Spleen (tissue), 13 donors: ENCODE measurements at places on chromosomes 7 and 10.

DNA sequence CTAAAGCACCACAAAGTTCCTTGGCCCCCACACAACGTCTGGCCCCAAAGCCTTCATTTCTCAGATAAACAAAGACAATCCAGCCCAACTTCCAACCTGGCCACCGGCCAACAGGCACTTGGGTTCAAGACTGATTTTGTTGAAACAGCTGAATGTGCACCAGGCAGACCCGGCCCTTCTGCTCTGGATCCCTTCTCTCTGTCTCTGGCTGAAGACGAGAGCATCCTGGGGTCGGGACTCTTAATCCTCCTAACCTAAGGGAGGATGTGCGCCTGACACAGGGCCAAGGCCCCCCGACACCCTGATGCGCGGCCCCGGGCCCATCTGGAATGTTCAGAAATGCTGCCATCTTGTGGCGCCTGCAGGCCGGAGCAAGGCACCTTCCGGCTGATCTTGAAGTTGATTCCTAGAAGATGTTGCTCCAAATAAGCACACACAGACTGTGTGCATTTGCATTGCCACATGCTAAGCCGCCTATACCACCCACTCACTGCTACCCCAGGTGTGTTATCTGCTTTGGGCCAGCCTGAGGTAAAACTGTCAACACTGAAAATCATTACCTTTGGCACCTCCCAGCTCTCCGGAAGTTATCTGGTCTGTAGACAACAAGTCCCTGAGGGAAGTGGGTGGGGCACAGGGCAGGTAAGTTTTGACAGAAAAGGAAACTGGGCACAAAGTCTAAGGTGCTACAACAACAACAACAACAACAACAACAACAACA, 98.4 kb upstream of the HABP2 start:
- H3K4me1 ChIP-seq = no peaks in the 10 kb centered on the region
- no peak overlapping the region for H3K27ac ChIP-seq
- no peak overlapping the region for H3K4me3 ChIP-seq
- H3K36me3 ChIP-seq = no peaks in the 10 kb centered on the region

GRCh38 chr7:91041901-91042484, 222.2 kb upstream of the FZD1 start:
- no peaks in the 10 kb centered on the region for H3K4me1 ChIP-seq
- H3K4me3 ChIP-seq = no peak overlapping the region
- H3K27ac ChIP-seq = no peak overlapping the region
- H3K27me3 ChIP-seq = no peaks in the 10 kb centered on the region

DNA sequence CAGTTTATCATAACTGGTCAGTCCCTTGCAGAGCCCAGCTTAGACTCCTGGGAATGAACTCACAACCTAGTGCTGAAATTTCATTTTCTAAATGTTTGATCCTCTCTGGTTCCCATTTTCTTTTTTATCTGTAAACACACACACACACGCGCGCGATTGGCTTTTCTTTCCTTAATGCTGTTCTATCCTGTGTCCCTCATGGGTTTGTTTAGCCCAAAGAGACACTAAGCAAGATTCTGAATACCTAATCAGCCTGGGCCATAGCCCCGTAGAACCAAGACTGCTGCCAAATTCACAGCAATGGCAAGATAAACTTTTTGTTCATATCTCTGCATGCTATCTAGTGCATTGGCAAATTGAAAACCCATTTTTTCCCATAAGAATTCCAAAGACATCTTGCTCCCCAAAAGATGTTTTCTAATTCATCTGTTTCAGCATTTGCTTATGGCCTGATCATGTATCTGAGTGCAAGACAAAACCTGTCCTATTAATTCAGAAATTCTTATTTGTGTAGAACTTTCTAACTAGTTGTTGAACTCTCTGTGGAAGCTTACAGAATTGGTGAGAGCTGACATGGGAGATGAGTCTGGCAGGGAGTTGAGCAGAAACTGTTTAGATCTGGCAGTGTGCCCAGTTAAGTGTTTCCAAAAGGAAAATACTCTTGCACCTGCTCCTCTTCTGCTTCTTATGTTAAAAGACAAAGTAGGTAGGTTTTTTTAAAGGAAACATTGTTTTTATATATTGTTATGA, 1.8 kb upstream of the IFIT1 start:
- no peaks in the 10 kb centered on the region for H3K36me3 ChIP-seq
- no peak overlapping the region for H3K4me3 ChIP-seq
- H3K27me3 ChIP-seq = no peaks in the 10 kb centered on the region
- H3K27ac ChIP-seq = peak overlapping the region; percentile 88
- DNase-seq = no peak

- no peak overlapping the region for H3K27ac ChIP-seq
Measured at GRCh38 chr10:19853831-19854230, 37.6 kb downstream of the PLXDC2 start.

GRCh38 chr7:22417349-22417748, 60.4 kb upstream of the RAPGEF5 start:
- H3K27ac ChIP-seq = peak overlapping the region; percentile 32
- H3K4me1 ChIP-seq = no peaks in the 10 kb centered on the region
- H3K27me3 ChIP-seq = no peaks in the 10 kb centered on the region

GRCh38 chr10:78589687-78590086, 479.1 kb upstream of the ZMIZ1 start:
- H3K27ac ChIP-seq = no peak overlapping the region
- no peak overlapping the region for H3K4me3 ChIP-seq
- no peaks in the 10 kb centered on the region for H3K27me3 ChIP-seq
- no peaks in the 10 kb centered on the region for H3K36me3 ChIP-seq
- no peaks in the 10 kb centered on the region for H3K4me1 ChIP-seq

DNA sequence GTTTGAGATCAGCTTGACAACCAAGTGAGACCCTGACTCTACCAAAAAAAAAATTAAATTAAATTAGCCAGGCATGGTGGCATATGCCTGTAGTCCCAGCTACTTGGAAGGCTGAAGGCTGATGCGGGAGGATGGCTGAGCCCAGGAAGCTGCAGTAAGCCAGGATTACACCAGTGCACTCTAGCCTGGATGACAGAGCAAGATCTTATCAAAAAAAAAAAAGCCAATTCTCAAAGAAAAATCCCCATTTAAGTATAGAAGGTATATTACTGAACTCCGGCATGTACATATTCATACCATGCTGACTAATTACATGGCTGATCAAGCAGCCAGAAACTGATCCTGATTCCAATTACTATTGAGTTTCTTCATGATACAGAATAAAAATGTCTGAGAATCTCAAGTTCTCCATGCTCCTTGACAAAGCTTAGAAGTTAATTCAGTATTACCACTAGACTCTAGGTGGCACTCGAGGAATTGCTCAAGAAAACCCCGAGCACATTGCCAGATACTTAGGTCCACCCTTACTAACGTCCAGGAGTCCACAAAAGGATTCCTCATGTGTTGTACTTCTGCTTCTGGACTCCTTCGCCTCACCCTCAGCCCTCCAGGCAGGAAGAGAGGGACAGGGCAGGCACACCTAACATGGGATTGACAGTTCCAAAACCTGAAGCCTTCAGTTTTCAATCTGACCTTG, 148.9 kb downstream of the PARD3 start:
- H3K27ac ChIP-seq = no peak overlapping the region
- no peaks in the 10 kb centered on the region for H3K27me3 ChIP-seq
- DNase-seq = no peak
- H3K36me3 ChIP-seq = no peaks in the 10 kb centered on the region

- no peaks in the 10 kb centered on the region for H3K27me3 ChIP-seq
- H3K27ac ChIP-seq = no peak overlapping the region
- no peaks in the 10 kb centered on the region for H3K4me1 ChIP-seq
- H3K4me3 ChIP-seq = no peak overlapping the region
- no peak for DNase-seq
- H3K36me3 ChIP-seq = peaks cover 98% of the 10 kb centered on the region
Measured at GRCh38 chr10:5766189-5766588, 47.0 kb downstream of the GDI2 start.

DNA sequence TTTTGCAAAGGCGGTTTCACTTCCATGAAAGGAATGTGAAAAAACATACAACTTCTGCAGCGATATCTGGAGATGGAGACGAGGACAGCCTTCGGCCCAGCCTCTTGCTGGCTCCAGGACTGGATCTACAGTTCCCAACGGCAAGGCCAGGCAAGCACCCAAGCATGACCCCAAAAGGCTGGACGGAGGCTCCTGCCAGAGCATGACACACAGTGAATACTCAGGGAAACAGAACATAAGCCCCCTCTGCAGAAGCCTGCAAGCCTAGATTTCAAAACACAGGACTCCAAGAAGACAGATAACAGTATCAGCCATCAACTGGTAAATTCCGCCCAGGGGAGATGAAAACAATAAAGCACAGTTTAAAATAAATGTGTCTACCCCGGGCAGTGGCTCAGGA, 3.3 kb upstream of the LRRC27 start:
- no peaks in the 10 kb centered on the region for H3K27me3 ChIP-seq
- peaks cover 3% of the 10 kb centered on the region for H3K36me3 ChIP-seq
- peak; percentile 65 for DNase-seq
- H3K4me3 ChIP-seq = no peak overlapping the region

- no peaks in the 10 kb centered on the region for H3K27me3 ChIP-seq
- DNase-seq = no peak
- no peak overlapping the region for H3K4me3 ChIP-seq
- H3K27ac ChIP-seq = no peak overlapping the region
Measured at GRCh38 chr7:154167807-154168206, 115.6 kb downstream of the DPP6 start.

- H3K4me1 ChIP-seq = no peaks in the 10 kb centered on the region
- H3K4me3 ChIP-seq = no peak overlapping the region
- no peaks in the 10 kb centered on the region for H3K27me3 ChIP-seq
Measured at GRCh38 chr10:28785018-28785417, 107.7 kb downstream of the BAMBI start.

- H3K4me3 ChIP-seq = no peak overlapping the region
- no peak for DNase-seq
- no peaks in the 10 kb centered on the region for H3K36me3 ChIP-seq
Measured at GRCh38 chr7:131844369-131844768, 287.9 kb upstream of the PODXL start.

- H3K27me3 ChIP-seq = no peaks in the 10 kb centered on the region
- no peak for DNase-seq
- H3K4me3 ChIP-seq = no peak overlapping the region
- H3K27ac ChIP-seq = peak overlapping the region; percentile 41
Measured at GRCh38 chr7:73991522-73992100, 36.4 kb upstream of the ELN start.

GRCh38 chr7:150871601-150872000, 19.3 kb downstream of the AOC1 start:
- no peak overlapping the region for H3K27ac ChIP-seq
- H3K4me1 ChIP-seq = peaks cover 13% of the 10 kb centered on the region
- no peaks in the 10 kb centered on the region for H3K36me3 ChIP-seq
- H3K27me3 ChIP-seq = no peaks in the 10 kb centered on the region

- no peaks in the 10 kb centered on the region for H3K4me1 ChIP-seq
- no peak for DNase-seq
- H3K4me3 ChIP-seq = no peak overlapping the region
- H3K27me3 ChIP-seq = no peaks in the 10 kb centered on the region
- no peaks in the 10 kb centered on the region for H3K36me3 ChIP-seq
- H3K27ac ChIP-seq = no peak overlapping the region
Measured at GRCh38 chr7:19957664-19958063, 184.2 kb upstream of the TMEM196 start.

DNA sequence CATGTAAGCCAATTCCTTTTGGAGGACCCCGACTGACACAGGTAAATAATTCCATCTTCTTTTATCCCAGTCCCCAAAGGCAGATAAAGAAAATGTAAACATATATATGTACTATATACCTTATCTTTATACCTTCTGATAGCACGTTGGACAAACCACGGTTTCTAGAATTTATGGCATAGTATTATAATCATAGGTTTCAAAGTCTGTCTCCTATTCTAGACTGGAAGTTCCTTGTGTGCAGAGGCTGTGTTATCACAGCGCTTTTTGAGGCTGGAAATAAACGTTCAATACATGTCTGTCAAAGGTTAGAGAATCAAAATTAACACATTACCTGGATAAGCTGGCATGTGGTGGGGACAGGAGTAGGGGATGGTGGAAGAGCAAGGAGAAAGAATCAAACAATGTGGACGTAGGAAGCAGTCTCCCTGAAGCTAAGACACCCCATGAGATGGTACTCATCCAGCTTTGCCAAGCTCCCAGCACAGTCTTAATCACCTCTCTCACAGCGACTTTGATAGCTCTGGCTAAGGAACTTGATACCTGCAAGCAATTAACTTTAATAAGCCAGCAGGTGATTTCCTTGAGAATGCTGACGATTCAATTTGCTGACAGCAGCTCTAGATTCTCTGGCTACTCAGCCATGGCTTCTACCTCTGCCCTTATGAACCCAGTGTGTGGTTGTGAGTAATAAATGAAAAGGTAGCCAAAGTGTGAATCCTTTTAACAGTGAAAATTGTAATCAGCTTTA, 208.4 kb upstream of the LRRTM3 start:
- no peak overlapping the region for H3K27ac ChIP-seq
- H3K4me3 ChIP-seq = no peak overlapping the region
- H3K4me1 ChIP-seq = no peaks in the 10 kb centered on the region
- no peak for DNase-seq
- no peaks in the 10 kb centered on the region for H3K36me3 ChIP-seq
- H3K27me3 ChIP-seq = no peaks in the 10 kb centered on the region

- no peaks in the 10 kb centered on the region for H3K4me1 ChIP-seq
- H3K27me3 ChIP-seq = no peaks in the 10 kb centered on the region
- H3K27ac ChIP-seq = no peak overlapping the region
- H3K36me3 ChIP-seq = no peaks in the 10 kb centered on the region
Measured at GRCh38 chr7:132777414-132777813, 201.1 kb upstream of the PLXNA4 start.

GRCh38 chr10:132942101-132943057, at the start of gene CFAP46:
CFAP46 (minus strand) TSS chr10:132942570; CDS start chr10:132942484, 86 bp downstream.
- H3K27ac ChIP-seq = no peak within 1 kb of the TSS
- peak within 1 kb of the TSS; percentile 44 for H3K4me3 ChIP-seq
- no peaks in the 10 kb centered on the region for H3K36me3 ChIP-seq
- DNase-seq = peak; percentile 85
- H3K27me3 ChIP-seq = no peaks in the 10 kb centered on the region

- H3K4me1 ChIP-seq = peaks cover 13% of the 10 kb centered on the region
- no peaks in the 10 kb centered on the region for H3K27me3 ChIP-seq
Measured at GRCh38 chr10:21318540-21319167, 206.8 kb downstream of the SKIDA1 start.

GRCh38 chr10:103661198-103661950, 167.9 kb downstream of the NEURL1 start:
- no peaks in the 10 kb centered on the region for H3K27me3 ChIP-seq
- H3K4me1 ChIP-seq = peaks cover 7% of the 10 kb centered on the region
- peak; percentile 87 for DNase-seq
- no peaks in the 10 kb centered on the region for H3K36me3 ChIP-seq
- H3K27ac ChIP-seq = peak overlapping the region; percentile 76

DNA sequence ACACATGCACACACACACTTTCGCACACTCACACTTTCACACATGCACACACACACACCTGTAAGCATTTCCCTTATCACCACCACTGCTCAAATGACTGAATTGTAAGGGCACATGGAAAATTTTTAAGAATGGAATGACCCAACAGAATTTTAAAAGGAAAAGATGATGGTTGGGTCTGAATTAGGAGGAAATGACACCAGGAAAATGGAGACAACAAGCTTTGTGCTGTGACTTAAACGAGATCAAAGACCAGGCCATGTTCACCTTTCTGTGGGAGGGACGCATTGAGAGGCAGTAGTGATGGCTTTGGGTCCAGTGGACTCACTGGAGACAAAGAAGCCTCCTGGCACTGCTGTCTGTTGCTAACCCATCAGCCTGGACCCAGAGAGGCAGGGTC, 16.7 kb upstream of the C10orf71 start:
- no peaks in the 10 kb centered on the region for H3K36me3 ChIP-seq
- no peaks in the 10 kb centered on the region for H3K27me3 ChIP-seq
- no peak overlapping the region for H3K4me3 ChIP-seq
- H3K27ac ChIP-seq = no peak overlapping the region
- no peak for DNase-seq
